Heart left ventricle (tissue), 16 donors: ENCODE measurements at places on chromosomes 1 and 21.
A peak's percentile ranks its signal among the peaks of the same experiment; 100 is the strongest.

- DNase-seq: no peak
Measured at GRCh38 chr1:233489411-233489810, 124.5 kb upstream of the KCNK1 start.

GRCh38 chr1:181092056-181092455 lies 3.6 kb downstream of the IER5 start:
- no peak for DNase-seq

DNA sequence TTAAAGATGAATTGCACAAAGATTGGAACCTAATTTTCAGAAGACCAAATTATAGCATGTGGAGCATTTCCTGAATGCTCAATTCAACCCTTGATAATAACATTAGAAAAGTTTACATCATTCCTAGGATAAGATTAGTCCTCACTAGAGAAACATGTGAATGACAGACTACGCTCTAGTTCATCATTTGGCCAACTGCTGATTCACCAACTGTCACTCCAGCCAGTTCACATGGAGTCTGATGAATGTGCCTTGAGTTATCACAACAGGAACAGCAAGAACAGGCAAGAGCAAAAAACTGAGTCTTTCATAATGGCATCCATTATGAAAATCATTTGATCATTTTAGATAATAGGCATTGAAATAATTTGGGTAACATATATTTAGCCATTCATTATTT lies 415.9 kb downstream of the PTPRC start:
- DNase-seq: no peak

- DNase-seq: no peak
Measured at GRCh38 chr1:107896401-107896800, 68.6 kb downstream of the VAV3 start.

GRCh38 chr1:202968895-202969295 lies 1.8 kb upstream of the CYB5R1 start:
- peak; percentile 37 for DNase-seq

DNA sequence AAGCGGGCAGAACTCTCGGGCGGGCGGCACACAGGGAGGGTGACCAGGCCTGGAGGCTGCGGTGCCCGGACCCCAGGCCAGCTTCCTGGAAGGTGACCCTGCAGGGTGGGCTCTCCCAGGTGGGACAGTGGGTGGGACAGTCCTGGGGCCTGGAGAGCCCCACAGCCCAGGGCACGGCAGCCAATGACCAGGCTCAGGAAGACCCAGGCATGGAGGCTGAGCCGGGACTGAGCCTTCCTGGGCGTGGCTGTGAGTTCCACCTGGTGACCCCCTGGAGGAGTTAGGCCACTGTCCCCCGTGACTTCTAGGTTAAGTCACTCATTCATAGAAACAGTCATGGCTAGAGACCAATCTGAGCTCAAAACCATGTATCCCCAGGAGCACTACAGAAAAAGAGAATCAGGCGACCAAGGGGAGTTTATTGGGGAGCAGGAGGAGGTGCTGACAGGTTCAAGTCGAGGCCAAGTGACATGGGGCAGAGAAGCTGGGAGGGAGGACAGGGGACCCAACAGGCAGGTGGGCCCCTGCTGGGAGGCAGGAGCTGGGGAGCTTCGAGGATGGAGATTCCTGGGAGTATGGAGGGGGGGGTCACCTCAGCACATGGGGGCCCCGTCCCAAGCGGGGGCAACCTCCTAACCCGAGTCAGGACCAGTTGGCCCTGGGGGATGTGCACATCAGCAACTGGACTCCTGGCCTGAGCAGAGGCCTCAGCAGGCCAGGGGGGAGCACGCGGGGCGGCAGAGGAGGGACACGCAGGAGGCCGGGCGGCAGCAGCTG lies 1.2 kb downstream of the KRTAP10-5 start:
- no peak for DNase-seq

- DNase-seq: no peak
Measured at GRCh38 chr1:113031171-113031933, 41.6 kb upstream of the LRIG2 start.

- DNase-seq: no peak
Measured at GRCh38 chr1:67683316-67683715, 1.7 kb upstream of the GADD45A start.

- no peak for DNase-seq
Measured at GRCh38 chr1:81578867-81579266, 221.9 kb upstream of the ADGRL2 start.

GRCh38 chr1:35188578-35189392 lies 4.2 kb downstream of the SFPQ start:
- no peak for DNase-seq

DNA sequence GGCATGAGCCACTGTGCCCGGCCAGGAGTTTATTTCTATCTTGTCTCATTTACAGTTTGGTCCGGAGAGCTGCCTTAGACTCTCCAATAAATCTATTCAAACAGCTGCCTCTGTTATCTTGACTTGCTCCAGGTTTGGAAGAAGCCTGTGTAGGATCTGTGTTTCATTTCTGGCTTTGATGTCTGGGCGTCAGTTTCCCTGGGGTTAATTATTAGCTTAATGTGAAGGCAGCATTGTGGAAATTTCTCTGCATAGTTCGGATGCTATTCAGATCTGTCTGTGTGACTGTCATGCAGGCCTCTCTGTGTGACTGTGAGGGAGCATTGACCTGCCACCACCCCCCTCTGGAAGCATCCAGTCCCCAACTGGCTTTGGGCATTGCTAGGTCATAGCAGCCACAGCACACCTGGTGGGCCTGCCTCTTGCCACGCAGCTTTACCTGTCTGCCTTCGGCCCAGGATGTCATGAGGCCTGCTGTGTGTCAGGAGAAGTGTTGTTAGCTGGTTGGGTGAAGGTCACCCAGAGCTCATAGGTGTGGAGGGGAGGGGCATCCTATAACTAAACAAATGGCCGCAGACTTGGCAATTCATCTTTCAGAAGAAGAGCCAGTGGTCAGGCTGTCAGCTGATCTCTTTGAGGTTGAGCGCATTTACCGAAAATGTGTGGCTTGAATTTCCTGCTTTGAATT lies 9.8 kb downstream of the IFNGR2 start:
- no peak for DNase-seq
